ENCODE measurements at places on chromosomes 16 and 17.

DNA sequence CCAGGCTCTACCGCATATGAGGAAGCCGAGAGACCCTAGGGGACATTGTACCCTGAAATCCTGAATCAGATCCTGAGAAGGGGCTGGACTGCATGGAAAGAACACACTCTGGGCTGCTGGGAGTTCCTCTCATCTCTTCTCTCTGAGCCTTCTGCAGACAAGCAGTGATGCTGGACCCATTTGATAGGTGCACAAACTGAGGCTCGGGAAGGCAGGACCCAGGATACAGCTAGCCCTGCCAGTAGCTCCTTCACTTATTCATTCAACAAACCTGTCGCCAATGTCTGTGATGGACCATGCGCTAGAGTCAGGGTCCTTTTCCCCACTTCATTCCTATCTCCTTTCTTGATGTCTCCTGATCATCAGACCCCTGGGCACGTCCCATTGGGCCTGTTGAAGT lies 1.9 kb downstream of the SBK1 start:
- no peak for DNase-seq

DNA sequence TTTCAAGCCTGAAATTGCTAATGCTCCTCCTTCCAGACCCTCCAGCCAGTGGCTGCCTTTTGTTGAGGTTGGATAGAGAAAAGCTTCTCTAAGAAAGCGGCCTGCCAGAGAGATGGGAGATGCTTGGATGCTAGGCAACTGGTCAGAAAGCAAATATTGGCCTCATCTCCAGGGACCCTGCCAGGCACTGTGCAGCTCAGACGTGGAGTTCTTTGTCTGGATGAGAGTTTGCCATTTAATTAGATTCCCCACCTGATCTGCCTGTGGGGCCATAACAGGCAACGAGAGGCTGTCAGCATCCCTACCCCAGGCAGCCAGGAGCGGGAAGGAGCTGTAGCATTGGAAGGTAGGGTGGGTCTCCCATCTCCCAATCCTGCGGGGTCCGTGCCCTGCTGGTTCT lies 52.7 kb downstream of the ASIC2 start:
- no peak for DNase-seq

- DNase-seq, result no peak
These were observed at the start of gene KCNAB3 for GRCh38 chr17:7929158-7930023. Gene KCNAB3 (minus strand): TSS chr17:7929856. CDS start chr17:7929435, 421 bp downstream.

GRCh38 chr16:85134076-85134788 lies 22.0 kb upstream of the CIBAR2 start:
- DNase-seq, result no peak

DNA sequence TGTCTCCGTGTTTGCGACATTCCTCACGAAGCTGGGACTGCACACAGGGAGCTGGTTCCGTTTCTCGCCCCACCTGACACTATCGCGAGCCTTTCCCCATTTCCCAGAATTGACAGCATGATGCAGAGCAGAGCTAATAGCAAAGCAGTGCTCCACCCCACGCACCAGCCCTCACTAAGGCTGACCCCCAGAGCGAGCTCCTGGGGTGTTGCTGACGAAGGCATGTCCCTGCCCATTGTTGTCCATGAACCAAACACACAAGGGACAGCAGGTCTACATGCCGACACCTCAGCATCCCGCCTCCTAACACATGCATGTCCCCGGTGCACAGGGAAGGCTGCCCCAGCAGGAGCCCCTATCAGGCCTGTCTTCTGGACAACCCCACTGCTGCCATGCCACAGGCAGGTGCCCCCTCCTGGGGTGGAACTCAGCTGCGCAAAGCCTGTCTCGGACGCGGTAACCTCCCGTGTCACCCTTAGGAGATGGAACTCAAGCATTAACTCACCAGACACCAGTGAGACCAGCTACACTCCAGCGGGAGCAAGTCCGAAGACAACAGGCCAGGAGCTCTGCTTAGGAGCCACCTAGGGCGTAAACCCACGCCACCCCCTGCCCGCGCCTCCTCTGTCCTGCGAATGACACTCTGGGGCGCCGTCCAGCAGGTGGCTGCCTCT lies 16.9 kb upstream of the TRAP1 start:
- DNase-seq, result no peak
